ENCODE measurements at places on chromosomes 3 and 15.

DNA sequence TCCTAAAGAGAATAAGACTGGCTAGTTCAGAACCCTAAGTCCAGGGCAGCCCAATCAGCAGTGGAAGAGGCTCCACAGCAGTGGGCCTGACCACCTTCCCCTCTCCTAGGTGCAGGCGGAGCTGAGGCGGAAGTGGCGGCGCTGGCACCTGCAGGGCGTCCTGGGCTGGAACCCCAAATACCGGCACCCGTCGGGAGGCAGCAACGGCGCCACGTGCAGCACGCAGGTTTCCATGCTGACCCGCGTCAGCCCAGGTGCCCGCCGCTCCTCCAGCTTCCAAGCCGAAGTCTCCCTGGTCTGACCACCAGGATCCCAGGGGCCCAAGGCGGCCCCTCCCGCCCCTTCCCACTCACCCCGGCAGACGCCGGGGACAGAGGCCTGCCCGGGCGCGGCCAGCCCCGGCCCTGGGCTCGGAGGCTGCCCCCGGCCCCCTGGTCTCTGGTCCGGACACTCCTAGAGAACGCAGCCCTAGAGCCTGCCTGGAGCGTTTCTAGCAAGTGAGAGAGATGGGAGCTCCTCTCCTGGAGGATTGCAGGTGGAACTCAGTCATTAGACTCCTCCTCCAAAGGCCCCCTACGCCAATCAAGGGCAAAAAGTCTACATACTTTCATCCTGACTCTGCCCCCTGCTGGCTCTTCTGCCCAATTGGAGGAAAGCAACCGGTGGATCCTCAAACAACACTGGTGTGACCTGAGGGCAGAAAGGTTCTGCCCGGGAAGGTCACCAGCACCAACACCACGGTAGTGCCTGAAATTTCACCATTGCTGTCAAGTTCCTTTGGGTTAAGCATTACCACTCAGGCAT, 33.7 kb downstream of the VIPR1 start:
- DNase-seq, result no peak

DNA sequence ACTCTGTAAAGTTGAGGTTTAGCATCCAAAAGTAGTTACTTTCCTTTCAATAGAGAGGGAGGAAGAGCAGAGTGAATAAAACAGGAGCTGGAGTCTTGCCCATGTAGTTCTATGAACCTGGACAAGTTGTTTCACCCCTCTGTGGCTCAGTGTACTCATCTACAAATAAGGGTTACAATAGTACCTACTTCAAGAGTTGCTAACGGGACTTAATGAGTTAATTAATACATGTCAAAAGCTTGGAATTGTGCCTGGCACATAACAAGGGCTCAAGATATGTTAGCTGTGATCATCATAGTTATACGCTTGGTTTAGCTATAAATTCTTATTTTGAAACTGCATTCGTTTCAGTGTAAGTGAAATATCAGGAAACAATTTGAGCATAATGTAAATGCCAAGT, 388.5 kb upstream of the THBS1 start:
- DNase-seq, result no peak

- DNase-seq, result no peak
Measured at GRCh38 chr3:24396338-24396737, 98.3 kb downstream of the THRB start.

GRCh38 chr3:113165841-113166240, 45.5 kb upstream of the BOC start:
- DNase-seq, result no peak

Measured in NCI-H460 (cell line).